ENCODE measurements at places on chromosomes 4 and X.

DNA sequence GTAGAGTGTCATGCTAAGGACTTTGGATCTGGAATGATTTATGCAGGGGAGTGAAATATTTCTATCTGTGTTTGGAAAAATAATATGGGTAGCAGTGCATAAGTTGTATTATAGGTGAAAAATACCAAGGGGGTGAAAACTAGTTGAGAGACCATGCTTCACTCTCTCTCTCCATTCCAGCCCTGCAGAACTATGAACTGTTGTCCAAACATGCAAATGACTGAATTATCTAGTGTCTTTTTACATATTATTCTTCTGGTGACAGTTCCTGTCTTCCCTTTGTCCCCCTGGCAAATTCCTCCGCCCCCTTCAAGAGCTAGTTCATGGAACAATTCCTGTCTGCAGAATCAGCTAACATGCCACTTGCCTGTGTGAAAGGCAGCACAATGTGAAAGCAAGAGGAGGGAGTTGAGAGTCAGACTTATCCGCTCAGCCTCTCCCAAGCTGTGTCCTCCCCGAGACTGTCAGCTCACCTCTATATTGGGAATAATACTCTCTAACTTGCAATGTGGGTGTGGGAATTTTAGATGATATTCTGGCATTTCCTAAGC is 2.3 kb downstream of the PF4 start:
- DNase-seq = no peak

DNA sequence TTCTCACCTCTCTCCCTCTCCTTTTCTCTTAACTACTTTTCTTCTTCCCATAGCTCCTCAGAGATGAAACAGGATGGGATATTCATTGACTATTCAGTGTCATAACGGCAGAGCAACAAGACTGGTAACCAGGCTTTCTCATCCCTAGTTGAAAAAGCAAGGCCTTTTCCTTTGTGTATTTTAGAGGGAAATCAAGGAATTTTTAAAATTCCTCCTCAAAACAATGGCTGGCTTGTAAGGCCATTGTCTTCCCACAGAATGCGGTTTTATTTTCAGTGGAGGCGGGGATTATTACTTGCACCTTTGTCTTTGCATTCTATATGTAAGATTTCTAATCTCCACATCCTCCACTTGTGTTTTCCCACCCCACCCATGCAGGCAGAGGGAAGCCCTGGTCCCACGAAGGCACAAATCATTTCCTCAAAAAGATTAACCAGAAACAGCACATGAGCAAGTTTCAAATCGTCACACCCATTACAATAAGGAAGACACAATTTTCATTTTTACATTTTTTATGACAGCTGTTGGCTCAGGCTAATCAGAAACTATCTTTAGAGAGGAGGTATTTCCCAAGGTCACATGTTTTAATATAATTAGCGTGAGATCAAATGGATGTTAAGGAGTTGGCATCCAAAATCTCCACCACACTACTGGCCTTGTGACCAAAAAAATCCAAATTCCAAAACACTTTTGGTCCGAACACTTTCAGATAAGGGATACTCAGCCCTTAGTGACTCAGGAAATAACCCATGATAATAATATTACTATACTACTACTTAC is 53.0 kb upstream of the KDR start:
- DNase-seq = no peak

DNA sequence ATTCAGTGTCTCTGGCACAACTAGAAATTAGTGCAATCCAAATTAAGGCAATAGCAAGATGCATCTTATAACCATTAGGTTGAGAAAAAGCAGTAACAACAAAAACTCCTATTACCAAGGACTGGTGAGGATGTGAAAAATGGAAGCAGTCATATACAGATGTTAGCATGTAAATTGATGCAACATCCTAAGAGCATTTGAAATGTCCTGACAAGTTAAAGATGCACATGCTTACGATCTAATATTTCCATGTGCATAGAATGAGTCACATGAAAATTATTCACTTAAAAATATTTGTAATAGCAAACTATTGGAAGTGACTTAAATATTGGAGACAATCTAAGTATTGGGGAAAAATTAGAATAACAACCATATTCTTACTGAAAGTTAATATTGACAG is 163.0 kb downstream of the FAM13A start:
- DNase-seq = no peak

GRCh38 chr4:126544276-126544675 is 1088.5 kb upstream of the INTU start:
- DNase-seq = no peak

GRCh38 chr4:88285235-88285653 is 883 bp upstream of the PPM1K start:
- no peak for DNase-seq

DNA sequence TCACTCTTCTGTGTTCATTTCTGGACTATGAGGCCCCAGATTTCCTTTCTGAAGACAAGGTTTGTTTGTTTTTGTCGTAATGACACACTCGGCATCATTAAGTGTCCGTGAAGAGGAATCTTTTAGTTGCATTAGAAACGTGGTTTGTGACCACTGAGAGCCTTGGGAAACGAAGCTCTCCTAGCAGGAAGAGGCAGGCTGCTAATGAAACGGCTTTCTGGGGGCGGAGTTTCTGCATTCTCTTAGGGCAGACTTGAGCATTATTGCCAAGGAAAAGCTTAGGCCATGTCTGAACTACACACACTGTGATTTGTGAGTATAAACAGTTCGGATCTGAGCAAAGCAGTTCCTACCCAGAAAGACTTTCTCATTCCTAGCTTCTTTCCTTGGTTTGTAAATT is 64.0 kb downstream of the SOX3 start:
- DNase-seq = no peak

DNA sequence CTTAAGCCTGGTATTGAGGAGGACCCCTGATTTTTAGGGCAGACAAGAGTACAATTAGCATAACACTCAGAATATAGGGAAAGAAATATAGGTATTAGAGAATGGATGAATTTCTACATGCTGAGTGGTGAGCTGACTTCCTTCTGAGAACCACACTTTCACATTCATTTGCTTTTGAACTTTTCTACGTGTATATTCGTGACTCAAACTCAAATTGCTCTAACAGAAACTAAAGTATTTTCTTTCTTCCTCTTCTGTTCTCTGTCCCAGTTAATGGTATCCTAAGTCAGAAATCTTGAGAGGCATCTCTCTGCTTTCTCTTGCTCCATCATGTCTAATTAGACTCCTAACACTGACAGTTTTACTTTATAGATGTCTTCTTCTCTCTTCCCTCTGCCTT is 103.2 kb upstream of the CITED1 start:
- DNase-seq = no peak

DNA sequence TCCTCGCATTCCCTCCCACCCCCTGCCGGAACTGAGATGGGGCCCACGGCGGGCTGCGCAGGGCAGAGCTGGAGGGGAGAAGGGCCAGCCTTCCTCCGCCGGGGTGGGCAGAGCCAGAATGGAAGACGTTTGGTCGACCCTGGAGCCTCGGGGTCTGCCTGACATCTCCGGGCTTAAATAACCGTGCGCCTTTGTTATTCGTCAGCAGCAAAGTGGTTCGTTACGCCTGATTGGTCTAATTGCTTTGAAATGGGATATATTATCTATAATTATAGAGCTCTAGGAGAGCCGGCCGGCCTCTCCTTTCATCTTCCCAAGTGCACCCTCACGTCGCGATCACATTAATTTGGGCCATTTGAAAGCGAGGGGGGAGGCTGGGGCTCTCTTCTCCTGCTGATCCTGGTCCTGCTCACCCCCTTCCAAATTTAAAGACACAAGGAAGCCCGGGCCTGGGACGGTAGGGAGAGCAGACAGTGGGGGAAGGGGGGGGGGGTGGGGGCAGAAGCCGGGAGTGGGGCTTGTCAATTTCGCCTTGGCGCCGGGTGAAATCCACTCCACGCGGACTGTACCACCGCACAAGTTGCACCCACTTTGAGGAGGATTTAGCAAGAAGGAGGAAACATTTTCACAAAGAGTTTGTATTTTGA is 4.7 kb upstream of the MSX1 start:
- DNase-seq = no peak

DNA sequence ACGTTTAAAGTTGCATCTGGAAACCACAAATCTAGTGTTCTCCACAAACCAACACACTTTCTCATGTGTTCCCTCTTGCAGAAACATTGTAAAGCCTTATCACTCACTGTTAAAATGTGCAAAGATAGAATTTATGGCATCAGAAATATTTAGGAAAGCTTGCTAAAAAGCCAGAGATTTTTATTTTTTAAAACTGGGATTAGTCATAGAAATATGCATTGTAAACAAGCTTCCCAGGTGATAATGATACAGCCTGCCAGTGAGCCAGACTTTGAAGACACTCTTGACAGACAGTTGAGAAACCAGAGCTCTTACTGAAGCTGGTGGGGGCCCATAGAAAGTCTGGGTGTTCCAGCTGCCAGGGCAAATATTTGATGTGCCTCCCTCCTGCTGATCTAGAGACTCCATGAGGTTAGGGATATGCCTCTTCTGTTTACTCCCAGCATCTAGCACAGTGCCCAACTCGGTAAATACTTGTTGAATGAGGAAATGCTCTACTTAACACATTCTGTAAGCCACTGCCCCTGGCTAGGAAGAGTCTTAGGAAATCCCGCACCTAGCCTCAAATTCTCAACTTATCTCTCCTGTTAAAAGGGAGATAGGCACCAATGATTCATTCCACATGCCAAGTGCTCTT is 179.0 kb upstream of the RASGEF1B start:
- DNase-seq = no peak

GRCh38 chr4:184534511-184535391 is 60.4 kb upstream of the IRF2 start:
- DNase-seq = no peak

GRCh38 chr4:176902710-176903323 is 110.1 kb upstream of the VEGFC start:
- DNase-seq = no peak

DNA sequence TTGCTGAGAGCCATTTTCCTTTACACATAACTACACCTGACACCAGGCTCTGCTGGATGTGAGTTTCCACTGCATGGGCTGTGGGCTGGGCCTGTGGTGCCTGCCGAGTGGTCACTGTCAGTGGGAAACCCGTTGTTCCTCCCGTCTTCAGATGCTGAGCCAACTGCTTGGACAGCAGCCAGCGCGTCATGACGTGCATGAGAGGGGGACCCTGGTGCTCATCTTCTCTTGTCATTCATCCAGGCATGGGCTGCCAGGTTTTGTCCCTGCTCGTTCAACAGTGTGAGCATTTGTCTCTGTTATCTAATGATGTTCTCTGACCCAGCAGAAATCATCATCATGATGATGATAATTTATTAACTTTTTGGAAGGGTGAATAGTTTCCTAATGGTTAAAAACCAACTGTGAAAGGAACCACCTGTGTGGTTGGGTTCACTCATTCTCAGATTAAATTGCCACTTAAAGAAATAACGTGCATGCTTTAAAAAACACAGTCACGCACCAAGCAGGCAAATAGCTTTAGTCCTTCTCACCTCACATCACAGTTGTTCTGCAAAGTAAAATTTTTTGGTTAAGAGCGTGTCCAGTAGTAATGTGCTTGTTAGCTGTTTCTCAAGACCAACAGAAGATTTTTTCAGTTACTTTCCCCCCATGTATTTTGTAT is 19.9 kb upstream of the CLDN34 start:
- DNase-seq = no peak

GRCh38 chrX:125089761-125090445 is 229.8 kb upstream of the TEX13C start:
- DNase-seq = no peak

- no peak for DNase-seq
Observed at GRCh38 chr4:158825433-158826036, 56.7 kb downstream of the FNIP2 start.

Data from activated T-helper 1 cell treated with anti-CD3 and anti-CD28 coated beads, Interleukin-2, amount 50 U/mL, for 16 hours (primary cell).